SW480 (cell line): ENCODE measurements at places on chromosomes 1 and 21.

DNA sequence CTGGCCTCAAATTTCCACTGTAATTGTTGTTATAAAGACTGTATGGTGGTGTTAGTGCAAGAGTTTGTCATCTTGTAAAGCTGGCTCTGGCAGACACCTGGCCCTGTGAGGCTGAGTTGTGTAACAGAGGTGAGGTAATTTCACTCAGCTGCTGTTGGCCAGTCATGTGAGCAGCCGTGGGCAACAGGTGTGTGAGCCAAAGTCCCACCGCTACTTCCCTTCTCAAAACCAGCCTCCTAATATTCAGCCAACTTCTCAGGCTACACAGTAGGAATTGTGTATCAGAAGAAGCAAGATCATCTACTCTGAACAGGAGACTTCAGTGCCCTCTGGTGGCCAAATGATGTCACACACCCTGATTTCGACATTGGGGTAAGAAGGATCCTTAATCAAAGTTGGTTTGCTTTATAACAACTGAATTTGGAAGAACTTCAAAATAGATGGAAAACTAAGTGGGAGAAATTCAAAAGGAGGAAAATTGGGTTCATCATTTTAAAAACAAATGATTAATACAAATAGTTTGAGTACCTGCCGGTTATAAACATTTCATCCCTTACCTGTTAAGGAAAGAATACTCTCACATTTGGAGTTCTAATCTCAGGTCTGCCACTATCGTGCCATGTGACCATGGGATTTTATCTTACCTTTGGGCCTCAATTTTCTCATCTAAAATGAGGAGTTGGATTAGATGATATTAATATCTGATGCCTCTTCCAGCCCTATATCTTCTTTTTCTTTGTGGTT is 2.6 kb upstream of the CREG1 start:
- peak; percentile 75 for DNase-seq

DNA sequence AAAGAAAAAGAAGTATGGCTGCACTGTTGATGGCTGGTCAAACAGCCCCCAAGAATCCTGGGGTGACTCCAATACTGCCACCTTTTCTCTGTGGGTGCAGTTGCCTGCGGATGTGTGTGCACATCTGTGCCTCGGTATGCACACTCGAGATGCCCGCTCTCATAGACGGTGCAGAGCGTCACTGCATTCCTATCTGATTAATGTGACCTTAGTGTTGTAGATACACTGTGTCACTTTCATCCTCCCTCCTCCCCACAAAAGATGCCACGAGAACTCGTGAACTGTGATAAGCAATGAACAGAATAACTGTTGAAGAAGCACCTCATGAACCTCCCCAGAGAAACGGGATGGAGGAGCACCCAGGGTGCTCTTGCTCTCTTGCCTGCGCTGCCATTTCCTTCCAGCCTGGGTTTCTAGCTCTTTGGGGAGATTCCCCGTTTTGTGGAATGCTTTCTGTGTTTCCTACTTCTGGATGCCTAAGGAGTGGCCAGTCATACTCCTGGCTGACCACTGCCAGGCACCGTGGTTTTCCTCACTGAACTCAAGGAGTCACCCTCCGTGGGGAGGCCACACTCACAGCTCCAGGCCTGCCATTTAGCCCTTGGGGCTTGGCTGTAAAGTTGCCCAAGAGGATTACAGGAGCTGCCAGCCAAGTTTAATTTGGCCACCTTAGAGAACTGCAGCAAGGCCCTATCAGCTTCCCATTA is 32.0 kb downstream of the NTPCR start:
- no peak for DNase-seq

- DNase-seq: no peak
These were observed 65.5 kb downstream of the UBE2T start for GRCh38 chr1:202276081-202276715.

DNA sequence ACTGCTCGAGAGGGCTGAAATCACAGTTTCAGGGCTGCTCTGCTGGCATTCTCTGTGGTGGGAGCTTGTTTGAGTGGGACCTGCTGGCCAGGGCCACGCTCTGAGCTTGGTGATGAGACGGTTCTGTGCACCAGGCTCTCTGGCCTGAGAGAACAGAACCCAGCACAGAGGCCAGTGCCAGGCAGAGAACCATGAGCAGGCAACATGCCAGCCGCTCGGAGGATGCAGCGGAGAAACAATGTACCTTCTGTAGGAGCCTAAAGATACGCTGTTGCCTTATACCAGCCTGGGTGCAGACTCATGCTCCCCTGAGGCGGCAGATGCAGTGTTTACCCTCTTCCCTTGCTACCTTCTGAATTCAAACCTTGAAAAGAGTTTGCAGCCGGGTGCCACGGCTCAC is 10.0 kb downstream of the C2CD2 start:
- no peak for DNase-seq

- DNase-seq: no peak
These were observed 631.0 kb upstream of the TMPRSS15 start for GRCh38 chr21:19034560-19034959.

DNA sequence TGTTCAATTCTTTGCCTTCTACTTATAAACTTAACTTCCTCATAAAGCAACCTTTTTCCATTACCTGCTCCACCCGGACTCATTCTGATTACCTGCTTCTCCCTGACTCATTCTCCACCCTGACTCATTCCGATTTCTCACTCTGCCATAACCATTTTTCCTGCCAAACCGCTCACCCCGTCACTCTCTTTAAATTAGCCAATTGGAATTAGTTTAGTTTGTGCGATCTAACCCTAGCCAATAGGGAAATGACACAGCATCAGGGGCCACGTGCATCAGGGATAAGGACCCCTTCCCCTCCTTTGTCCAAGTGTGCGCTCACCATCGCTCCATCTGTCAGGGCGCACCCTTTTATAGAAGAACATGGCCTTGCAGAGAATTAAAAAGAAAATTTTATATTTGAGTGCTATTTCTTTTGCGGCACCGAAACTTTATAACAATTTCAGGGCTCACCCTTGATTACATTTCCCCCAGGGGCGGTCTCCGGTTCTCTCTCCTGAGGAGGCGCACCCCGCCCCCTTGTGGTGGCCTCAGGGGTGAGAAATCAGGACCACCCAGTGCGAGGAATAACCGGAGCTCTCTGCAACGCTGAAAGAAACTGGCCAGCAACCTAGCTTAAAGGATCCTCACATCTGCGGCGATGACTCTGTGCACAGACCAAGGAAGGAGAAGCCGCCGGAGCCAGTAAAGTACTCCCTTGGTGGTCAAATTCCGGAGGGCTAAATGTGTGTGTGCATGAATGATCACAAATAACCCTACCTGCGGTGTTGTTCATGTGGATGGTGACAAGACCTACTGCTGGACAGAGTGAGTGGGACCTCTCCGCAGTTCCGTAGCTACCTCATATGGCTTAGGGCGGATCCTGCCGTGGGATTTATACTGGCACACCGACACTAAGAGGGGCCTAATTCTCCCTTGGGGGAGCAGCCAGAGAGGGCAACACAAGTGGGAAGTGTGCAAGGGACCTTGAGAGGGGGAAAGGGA is 30.3 kb upstream of the CBR3 start:
- no peak for DNase-seq

GRCh38 chr1:58848818-58849411 is 65.1 kb upstream of the JUN start:
- peak; percentile 81 for DNase-seq

GRCh38 chr1:31422505-31423319 is 9.7 kb downstream of the SERINC2 start:
- peak; percentile 93 for DNase-seq

DNA sequence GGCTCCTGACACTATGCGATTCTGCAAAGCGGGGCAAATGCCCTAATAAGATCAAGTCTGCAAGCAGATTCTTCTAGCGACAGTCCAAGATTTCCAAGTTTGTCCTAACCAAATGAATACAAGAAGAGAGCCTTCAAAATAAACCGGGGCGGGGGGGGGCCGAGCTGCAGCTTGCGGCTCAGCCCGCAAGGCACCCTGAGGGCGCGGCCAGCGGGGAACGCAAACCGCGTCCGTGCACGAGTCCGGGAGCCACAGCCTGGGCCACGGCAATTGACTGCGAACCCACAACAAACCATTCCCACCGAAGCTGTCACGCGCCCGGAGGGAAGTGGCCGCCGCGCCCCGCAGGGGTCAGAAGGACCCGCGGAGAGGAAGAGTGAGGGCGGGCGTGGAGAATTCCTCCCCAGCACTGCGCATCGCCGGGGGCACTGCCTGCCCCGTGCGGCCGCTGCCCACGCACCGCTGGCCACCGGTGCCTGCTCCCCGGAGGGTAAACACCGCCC is 687 bp downstream of the TGFBR3 start:
- DNase-seq: peak; percentile 16

DNA sequence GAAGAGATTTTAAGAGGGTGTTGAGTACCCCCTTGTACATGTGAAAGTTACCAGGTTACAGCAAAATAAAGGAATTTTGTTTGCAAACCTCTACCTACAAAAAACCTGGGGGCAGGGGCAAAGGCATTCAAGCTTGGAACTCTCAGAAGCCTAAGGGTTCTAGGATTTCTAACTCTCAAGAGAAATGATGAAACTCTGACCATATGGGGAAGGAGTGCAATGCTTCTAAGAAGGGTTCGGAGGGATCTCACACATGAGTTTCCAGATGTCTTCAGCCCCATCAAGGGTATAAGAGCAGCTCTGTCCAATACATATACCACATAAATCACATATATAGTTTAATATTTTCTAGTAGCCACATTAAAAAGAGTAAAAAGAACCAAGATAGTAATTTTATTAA is 7.3 kb upstream of the FCGR2A start:
- DNase-seq: no peak

GRCh38 chr1:181513786-181514297 is 30.5 kb downstream of the CACNA1E start:
- DNase-seq: peak; percentile 16

DNA sequence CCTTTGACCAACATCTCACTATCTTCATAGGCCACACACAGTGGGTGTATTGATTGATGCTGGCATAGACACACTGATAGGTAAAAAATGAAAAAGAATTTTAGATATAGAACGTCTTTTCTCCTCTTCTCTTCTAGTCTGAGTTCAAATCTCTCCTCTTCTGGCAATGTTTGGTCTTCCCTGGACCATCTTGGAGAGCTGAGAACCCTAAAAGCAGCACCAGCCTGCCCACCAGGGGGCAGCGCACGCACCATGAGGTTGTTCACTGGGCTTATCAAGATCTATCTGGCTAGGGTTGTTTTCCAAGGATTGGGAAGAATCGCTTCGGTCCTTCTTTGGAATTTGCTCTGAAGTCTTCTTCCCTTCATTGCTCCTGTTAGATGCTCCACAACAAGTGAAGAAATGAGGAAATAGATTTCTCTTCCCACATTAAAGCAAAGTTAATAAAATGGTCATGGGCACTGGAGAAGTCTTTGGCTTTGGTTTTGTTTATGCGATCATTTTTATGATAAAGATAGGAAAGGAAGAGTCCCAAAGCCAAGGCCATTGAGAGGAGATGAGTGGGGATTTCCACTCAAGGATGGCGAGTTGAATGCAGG is 104.0 kb upstream of the OLIG2 start:
- DNase-seq: no peak

DNA sequence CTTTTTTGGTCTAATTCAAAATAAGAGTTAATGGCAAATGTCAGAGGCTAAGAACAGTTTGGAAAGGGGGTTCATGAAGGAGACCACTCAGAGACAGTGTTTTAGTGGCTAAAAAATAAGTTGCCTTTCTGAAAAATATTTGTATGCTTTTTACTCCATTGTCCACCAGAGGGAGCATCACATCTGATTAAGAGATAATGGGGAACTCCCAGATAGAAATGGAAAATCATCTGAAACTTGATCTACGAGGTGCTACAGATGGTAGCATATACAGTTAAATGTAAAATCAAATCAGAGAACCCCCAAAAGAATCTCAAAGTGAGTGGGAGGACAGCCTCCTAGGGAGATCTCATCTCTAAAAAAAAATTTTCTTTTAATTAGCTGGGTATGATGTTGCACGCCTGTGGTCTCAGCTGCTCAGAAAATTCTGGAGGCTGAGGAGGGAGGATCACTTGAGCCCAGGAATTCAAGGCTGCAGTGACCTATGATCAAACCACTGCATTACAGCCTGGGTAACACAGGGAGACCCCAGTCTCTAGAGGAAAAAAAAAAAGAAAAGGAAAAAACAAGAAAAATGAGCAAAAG is 9.7 kb downstream of the SMYD3 start:
- peak; percentile 58 for DNase-seq

DNA sequence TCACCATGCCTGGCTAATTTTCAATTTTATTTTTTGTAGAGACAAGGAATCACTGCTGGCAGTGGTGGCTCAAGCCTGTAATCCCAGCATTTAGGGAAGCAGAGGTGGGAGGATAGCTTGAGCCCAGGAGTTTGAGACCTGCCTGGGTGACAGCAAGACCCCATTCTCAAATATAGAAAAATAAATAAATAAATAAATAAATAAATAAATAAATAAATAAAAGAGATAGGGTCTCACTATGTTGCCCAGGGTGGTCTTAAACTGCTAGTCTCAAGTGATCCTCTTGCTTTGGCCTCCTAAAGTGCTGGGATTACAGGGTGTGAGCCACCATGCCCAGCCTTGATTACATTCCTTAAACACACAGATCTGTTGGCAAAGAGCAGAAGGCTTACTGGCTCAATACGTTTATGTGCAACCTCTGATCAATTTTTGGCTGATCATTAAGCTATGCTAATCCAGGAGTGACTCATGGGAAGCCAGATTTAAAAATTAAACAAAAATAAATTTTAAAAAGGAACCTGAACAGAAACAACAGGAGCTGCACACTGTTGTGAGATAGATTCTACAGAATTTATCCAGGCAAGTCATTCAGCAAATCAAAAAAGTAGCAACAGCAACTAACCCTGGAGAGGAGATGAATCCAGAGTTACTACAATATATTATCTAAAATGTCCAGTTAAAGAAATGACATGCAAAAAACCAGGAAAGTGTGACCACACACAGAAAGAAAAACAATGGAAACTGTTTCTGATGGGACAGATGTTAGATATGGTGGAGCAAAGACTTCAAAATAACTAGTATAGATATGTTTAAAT is 79.4 kb downstream of the RPE65 start:
- DNase-seq: no peak

GRCh38 chr1:182834326-182834725 is 4.8 kb upstream of the DHX9 start:
- DNase-seq: no peak

DNA sequence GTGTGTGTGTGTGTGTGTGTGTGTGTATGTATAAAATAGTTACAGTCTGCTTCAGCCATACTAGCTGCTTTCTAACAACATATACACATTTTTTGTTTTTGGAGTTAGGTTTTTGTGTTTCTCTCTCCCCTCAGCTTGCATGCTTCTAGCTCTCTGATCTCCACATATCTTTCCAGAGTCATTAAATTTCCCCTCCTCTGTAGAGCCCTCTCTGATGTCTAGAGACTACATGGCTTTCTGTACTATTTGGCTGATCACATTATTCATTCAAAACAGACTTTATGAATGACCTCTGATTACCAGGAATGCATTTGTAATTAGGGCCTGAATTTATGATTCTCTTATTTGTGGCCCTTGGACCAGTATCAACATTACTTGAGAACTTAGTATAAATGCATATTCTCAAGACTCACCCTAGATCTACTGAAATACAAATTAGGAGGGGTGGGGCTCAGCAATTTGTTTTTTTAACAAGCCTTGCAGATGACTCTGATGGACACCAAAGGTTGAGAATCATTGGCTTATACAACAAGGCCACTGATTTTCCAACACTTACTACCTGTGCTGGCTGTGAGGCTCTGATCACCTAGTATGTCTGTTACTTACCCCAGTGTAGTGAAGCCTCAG is 104.5 kb downstream of the PTBP2 start:
- no peak for DNase-seq
